GM04503 (cell line): ENCODE measurements at places on chromosomes 3 and 15.

DNA sequence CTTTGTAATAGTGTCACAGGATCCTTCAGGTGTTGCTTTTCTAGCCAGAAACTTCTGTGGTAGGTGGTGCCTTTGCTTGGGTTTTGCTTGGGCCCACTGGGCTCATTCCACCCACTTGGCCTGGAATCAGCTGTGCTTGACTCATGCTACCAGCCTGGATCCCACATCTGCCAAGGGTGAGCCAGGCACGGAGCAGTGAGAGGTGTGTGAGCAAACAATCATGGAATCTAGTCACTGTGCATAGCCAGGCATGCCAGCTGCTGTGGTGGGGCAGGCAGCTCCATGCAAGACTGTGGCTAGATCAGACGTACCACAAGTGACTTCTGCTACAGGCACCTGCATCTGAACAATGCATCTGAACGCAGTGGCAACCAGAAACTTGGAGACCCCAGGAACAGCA is 275.9 kb downstream of the UBE2E2 start:
- DNase-seq: no peak

DNA sequence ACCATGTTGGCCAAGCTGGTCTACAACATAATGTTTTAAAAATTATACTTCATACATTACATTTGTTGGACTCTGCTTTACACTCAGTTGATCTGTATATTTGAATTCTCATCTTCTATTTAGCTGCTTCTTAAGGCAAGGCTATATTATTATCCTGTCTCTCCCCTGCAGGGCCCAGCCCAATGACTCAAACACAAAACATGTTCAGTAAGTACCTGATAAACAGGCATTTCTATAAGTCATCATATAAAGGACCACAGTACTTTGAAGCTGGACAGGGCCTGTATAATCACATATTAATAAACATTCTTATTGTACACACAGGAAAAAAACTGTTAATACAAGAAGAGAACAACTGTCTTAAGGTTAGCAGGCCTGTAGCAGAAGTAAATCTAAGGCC is 36.2 kb downstream of the NGLY1 start:
- no peak for DNase-seq

- no peak for DNase-seq
These were observed at the start of gene TBC1D2B for GRCh38 chr15:78077053-78077870. TSS of gene TBC1D2B (minus strand) at chr15:78077711. CDS start at chr15:78077652, 59 bp downstream.

DNA sequence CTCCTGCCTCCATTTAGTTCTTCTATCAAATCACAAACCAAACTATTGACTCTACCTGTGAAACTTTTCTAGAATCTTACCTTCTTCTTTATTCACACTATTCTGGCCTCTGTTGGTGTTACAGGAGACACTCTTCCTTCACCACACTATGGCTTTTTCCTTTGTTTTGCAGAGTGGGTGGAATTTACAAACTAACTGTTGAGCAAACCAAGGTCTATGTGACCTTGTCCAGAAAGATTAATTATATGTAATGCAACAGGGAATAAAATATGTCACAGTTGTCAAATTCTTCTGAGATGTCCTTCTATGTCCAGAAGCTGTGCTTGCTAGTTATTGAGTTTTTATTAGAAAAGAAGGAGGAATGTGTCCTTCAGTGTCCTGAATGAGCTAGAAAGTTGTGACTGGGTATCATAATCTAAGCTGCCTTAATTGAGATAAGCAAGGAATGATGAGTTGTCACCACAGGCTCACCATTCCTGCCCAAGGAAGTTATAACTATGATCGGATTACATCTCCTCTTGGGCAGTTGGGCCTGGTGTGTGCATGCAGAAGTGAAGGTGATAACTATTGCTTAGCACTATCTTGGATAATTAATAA is 21.7 kb downstream of the ARL14 start:
- no peak for DNase-seq

GRCh38 chr15:70494852-70495571 is 268.3 kb downstream of the UACA start:
- peak; percentile 73 for DNase-seq

- no peak for DNase-seq
These were observed 13.6 kb upstream of the HRH1 start for GRCh38 chr3:11140713-11141104.

DNA sequence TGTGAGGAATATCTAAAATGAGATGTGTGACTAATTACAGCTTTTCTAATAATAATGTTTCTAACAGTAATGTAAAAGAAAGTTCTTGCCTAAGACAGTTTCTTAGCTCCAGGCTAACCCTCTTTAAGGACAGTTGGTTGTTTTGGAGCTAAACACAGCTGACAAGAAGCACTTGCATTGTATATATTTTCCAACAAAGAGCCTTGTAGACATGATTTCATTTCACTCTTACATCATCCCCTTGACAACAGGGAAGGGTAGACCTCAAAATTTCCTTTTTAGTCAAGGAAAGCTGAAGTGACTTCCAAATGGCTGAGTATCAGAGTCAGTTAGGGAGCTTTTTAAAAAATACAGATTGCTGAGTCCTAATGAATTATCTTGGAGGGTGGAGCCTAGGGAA is 4.1 kb downstream of the ARID3B start:
- DNase-seq: no peak

GRCh38 chr3:42984701-42985100 is 5.6 kb downstream of the GASK1A start:
- DNase-seq: no peak

DNA sequence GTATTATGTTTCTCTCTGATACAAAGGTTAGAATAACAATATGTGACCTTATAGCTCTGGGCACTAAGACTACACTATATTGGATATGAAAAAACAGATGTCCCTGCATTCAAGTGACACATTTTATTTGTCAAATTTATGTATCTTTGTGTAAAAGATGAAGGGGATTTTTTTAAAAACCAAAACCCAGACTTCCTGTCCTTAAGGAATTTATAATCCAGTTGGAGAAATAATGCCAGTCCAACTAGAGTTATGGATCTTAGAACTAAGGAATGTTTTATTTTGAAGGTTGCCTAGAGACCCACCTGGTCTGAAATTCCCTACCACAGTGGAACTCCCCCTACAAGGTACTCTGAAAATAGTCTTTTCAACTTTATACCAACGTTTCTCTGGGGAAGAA is 33.3 kb upstream of the PIK3CB start:
- DNase-seq: no peak

DNA sequence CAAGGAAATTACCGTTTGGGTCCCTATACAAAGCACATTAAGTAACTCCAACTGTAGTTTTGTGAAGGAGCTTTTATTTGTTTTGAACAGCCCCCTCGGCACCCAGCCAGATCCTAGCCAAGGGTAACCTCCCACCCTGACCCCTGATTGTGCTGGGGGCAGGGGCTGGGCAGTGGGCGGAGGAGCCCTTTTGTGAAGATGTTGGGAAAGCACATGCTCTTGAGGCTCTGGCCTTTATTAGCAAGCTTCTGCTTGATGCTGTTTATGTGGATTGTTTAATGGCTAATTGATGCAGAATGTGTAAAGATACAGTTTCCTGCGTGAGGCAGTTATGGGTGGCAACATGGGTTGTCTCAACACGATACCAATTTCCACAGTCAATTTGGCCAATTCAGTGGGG is 136.5 kb downstream of the MAP2K5 start:
- DNase-seq: no peak

- DNase-seq: no peak
These were observed at the start of gene ANKRD34C for GRCh38 chr15:79282371-79283251. TSS of gene ANKRD34C (plus strand) at chr15:79282722. CDS start at chr15:79293285, 10,563 bp downstream.

- no peak for DNase-seq
These were observed 474.7 kb upstream of the IL12A start for GRCh38 chr3:159513867-159514380.

DNA sequence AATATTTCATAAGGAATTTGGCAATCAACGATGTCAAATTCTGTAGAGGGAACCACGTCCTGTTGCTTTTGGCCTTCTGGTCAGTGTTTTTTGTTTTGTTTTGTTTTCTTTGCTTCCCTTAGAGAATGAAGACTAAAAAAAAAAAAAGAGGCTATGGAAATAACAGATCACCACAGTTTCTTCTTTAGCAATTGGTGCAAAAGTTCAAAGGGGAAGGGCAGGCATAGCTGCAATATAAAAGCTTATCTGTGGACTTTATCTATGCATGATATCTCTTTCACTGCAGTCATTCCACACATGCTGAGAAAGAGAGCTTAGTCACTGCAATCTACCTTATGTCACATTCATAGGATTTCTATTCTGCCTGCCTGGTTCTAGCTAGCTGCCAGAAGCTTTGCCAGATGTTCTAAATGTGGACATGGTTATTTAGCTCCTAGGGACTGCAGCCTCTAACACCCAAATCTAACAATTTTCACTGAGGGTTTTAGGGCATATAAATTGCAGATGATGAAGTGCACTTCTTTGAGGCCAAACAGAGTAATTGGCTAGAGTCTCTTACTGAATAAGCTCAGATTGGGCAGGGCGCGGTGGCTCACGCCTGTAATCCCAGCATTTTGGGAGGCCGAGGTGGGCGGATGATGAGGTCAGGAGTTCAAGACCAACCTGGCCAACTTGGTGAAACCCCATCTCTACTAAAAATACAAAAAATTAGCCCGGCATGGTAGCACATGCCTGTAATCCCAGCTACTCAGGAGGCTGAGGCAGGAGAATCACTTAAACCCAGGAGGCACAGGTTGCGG is 637.2 kb downstream of the NTRK3 start:
- DNase-seq: peak; percentile 71

GRCh38 chr15:64455961-64456371 is 4.4 kb upstream of the ZNF609 start:
- DNase-seq: no peak
